Suppressor macrophage (primary cell): ENCODE measurements at places on chromosomes 4 and X.

DNA sequence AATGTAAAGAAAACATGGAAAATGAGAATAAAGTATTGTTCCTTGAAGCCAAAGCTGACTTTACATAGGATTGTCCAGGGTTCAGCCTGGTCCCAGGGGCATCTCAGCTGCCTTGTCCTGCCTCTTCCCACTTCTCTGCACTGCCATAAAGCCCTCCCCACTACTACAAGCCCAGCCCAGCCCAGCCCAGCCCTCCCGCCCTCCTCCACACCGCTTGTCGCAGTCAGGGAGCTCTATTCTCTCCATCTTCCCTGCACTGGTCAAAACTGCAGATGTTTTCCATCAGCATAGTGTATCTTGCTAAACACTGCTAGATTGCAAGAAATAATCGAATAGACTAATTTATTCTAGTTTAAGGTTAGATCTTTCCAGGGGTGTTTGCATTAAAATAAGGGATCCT, 100.3 kb downstream of the TENM3 start:
- no peak for DNase-seq

- DNase-seq = no peak
Measured at GRCh38 chr4:98452091-98452490, 190.9 kb downstream of the RAP1GDS1 start.

- peak; percentile 45 for DNase-seq
Measured at GRCh38 chr4:183249854-183250253, 70.2 kb downstream of the CLDN22 start.

DNA sequence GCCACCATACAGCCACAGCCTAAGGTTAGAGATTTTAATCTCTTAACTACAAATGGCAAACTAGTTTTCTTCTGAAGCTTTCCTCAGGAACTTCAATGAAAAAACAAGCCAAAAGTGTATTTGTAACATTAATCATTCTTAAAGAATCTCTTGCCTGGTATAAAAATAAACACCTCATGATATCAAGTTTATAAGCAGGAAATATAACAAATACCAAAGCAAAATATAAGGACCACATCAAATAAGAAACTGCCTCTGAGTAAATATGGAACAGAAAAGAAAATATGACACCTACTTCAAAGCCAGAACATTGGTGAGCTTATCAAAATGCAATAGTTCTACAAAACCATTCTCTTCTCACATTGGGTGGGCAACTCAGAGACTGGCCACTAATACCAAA, 89.9 kb downstream of the GPC4 start:
- DNase-seq = no peak

GRCh38 chr4:72283357-72283756, 251.6 kb downstream of the NPFFR2 start:
- no peak for DNase-seq

DNA sequence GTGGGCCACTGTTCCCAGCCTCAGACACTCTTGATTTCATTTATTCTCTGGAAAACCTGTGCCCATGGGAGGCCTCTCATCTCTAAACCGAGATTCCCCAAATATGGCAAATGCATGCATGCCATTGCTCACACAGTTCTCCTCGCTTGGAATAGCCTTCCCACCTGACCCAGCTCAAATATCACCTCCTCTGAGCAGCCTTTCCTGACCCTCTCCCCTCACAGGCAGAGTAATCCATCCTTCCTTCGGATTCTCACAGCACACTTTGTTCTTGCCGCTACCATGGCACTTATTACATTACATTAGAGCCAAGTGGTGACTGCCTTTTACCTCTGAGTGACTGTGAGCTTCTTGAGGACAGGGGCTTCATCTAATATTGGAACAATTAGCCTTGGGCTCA, 209.5 kb downstream of the HS6ST2 start:
- DNase-seq = no peak

- no peak for DNase-seq
Measured at GRCh38 chr4:75255261-75255660, 258.9 kb downstream of the RCHY1 start.

DNA sequence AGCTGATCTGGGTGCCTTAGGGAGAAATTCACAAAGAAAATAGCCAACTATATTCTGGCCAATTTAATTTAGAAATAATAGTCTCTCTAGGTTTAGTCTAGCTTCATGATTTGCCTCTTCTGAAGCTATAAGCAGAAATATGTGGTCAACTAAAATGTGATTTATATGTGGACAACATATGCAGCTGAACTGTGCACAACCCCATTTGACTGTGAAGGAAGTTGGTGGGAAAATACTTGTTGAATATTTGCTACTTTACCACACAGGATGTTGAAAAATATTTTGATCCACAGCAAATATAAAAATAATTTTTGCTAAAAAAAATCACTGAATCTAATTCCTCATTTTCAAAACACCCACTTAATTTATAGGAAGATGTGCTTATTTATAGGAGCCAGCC, 15.7 kb upstream of the RNF128 start:
- DNase-seq = no peak

- no peak for DNase-seq
Measured at GRCh38 chr4:168124008-168124641, 31.8 kb downstream of the ANXA10 start.

DNA sequence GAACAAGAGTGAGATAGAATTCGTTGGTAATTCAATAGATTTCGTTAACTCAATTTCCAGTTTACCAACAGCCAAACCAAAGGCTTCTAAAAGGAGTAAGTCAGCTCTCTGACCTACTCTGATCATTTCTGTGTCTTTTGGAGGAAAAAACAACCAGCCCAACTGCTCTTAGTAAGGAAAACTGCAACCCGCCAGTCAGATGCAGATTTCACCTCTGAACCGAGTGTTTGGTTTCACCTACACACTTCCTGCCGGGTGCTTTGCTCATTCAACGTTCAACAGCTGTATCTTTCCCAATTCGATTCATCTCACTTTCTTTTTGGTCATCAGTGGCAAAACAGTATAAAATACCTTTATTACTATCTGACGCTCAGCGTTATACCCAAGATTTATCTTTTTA, 24.5 kb downstream of the TMSB4X start:
- peak; percentile 53 for DNase-seq

DNA sequence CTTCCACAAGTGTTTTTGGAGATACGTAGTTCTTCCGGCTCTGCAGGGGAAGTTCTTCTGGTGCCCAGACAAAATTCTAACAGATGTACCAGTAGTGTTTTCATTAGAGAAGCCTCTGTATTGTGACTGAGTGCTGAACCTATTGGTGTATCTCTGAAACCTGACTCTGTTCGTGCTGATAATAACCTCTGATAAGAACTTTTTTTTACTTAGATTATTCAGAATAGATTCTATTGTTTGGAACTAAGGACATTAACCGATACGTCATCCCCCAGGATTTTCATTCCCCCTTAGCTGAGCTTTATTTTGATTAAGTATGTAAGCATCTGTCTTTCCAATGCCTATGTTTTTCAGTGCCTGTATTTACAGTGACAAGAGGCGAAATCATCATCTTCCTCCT, 362.9 kb downstream of the PDGFC start:
- no peak for DNase-seq

DNA sequence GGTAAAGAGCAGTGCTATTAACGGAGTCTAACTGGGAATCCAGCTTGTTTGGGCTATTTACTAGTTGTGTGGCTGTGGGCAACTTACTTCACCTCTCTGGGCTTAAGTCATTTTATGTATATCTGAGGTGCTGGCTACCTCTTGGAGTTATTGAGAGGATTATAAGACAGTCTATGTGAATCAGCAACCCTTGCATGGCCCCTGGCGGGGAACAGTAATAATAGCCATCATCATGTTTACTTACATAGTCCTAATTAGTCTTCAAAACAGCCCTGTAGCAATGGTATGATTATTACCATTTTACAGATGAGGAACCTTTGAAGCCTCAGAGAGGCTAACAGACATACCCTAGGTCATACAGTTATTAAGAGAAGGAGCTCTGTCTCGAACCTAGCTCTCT, 1.5 kb downstream of the HPRT1 start:
- no peak for DNase-seq

GRCh38 chr4:17166954-17167353, 268.5 kb upstream of the LDB2 start:
- no peak for DNase-seq

GRCh38 chr4:84916227-84916626, 50.3 kb downstream of the WDFY3 start:
- DNase-seq = no peak

DNA sequence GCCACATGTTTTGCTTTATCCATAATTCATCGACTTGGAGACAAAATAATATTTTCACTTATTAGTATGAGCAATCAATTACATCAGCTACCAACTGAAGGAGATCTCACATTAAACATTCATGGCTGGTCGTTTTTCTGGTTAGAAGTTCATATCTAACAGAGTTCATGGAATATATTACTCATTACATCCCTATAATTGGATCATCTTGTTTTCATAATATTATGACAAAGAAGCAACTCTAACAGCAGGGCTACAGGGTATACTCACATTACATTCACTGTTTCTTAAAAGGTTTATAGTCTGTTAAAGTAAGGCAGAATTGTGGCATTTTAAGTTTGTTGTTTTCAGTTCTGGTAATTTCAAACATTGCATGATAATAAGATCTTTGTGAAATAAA, 33.0 kb downstream of the GSTCD start:
- DNase-seq = no peak

DNA sequence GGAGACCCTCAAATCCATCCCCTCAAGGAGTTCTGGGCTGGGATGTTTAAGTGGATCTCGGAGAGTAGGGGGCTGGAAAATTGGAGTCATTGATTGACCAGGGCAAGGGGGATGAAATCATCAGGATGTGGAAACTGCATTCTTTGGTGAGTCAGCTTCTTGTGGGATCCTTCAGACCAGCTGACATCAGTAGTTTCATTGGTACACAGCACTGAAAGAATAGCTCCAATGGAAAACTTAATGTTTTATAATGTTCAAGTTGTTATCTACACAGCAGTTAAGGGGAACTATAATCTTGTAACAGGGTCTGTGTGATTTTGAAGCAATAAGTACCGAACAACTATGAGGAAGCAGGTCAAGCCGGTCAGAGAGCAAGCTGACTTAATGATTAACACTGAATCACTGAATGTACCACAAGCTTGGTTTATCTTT, 506.1 kb downstream of the RPA4 start:
- peak; percentile 42 for DNase-seq

DNA sequence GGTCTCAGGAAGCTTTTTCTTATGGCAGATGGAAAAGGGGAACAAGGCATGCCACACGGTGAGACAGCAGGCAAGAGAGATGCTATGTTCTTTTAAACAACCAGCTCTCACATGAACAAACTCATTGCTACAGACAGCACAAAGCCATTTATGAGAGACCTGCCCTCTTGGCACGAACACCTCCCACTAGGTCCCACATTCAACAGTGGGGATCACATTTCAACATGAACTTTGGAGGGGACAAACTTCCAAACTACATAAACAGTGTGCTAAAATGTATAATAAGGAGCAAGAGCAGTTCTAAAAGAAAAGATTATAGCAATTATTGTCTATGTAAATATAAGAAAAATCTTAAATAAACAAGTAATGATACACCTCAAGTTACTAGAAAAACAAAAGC, 391.8 kb upstream of the CPXCR1 start:
- no peak for DNase-seq

DNA sequence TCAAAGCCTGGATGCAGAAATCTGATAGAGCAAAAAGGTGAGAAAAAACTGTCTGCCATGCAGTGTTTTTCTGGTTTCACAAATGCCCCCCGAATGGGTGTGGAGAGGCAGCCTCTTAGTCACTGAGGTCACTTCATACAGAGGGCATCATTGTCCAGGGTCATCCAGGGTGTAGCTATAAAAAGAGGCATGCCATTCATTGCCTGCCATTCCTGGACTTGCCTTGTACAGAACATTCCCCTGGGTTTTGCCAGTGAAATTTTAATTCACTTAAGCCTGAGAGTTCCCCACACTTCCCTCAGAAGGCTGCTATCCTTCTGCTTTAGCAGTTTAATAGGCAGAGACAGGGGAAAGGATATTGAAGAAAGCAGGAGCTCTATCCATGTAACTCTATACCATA, 230.3 kb downstream of the UNC5C start:
- DNase-seq = no peak

DNA sequence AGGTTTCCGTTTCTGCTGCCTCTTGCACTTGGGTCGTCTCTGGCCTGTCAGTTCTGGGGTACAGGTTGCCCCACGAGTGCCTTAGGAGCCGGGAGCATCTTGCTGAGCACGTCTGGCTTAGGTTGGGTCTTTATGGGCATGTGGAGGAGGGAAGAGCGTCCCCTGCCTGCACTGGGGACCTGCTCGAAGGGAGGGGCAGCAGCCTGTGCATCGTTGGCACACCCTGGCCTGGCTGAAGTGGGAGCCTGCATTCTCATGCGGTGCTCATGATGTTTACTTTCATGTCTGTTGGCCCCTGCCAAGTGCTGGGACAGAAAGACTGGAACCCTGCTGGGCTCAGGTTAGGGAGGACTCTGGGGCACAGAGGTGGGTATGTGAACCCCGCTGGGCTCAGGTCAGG, 23.8 kb upstream of the TADA2B start:
- no peak for DNase-seq

- DNase-seq = no peak
Measured at GRCh38 chr4:148515248-148515647, 73.0 kb upstream of the NR3C2 start.

DNA sequence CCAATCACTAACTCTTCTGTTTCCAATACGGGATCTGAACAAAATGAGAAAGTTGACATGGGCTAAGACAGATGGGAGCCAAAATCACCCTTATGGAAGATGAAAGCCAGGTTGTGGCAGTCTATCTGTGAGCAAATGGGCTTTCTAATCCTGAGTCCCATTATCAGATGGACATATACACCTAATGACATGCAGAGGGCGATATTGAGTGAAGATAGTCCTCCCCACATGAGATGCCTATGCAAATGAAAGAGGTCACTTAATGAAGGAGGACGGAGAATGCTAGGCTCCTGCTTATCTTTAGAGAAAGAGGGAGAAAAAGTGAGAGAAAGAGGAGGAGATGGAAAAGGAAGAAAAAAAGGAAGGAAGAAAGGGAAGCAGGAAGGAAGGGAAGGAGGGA, 547.5 kb downstream of the NLGN4X start:
- DNase-seq = no peak

DNA sequence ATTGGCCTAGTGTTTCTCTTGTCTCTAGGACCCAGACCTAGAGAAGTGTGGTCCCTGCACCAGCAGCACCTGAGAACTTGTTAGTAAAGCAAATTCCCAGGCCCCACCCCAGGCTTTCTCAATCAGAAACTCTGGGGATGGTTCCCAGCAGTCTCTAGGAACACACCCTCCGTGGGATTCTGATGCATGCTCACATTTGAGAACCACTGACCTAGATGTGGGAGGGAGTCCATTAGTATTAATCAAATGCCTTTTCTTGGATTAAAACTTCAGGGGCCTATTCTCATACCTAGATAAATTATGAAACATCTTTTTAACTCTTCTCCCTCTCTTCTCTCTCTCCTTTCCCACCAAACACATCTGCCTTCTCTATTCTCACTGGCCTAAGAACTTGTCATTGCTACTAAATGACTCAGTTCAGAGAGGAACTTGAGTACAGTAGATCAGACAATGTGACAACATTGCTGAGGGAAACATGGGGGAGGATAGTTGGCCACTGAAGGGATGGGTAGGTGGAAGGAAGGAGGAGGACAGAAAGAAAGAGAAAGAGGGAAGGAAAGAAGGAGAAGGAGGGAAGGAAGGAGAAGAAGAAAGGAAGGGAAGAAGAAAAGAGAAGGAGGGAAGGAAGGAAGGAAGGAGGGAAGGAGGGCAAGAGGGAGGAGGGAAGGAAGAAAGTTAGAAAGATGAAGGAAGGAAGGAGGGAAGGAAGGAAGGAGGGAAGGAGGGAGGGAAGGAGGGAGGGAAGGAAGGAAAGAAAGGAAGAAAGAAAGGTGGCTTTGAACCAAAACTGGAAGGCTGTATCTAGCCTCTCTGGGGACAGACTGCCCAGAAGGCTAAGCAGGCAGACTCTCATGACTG, 132.7 kb upstream of the MAP3K15 start:
- DNase-seq = peak; percentile 63
